ENCODE measurements at places on chromosomes 2 and 18.

DNA sequence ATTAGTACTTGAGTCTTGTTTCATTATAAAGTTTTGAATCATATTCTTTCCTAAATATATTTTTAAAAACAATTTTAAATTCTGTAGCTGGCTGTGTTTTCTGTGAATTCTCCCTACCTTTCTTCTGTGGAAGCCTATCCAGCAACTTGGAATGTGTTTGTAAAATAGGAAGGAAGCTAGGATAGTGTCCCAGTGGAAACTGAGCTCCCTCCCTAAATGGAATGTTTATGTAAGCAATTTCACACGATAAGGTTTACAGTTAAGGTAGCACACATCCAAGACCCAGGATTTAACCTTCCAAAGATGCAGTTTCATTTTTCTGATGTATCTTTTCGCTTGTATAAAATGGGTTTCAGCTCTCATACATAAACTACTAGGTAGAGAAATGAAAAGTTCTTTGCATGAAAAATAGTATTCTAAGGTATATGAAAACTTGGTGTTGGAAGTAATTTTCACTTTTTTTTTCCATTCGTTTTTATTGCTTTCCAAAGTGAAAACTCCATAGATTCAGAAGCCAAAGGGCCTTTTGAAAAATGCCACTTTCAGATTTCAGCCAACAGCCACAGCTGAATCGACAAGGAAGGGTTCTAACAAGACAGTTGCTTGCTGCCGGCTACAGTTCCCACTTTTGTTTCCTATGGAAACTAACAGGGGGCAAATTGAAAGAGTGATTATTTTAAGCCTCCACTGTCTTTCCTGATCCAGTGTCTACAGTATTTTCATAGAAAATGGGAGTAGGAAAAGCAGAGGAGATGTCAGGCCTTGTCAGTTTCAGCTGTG lies 405.1 kb upstream of the POU3F3 start:
- DNase-seq, result no peak

DNA sequence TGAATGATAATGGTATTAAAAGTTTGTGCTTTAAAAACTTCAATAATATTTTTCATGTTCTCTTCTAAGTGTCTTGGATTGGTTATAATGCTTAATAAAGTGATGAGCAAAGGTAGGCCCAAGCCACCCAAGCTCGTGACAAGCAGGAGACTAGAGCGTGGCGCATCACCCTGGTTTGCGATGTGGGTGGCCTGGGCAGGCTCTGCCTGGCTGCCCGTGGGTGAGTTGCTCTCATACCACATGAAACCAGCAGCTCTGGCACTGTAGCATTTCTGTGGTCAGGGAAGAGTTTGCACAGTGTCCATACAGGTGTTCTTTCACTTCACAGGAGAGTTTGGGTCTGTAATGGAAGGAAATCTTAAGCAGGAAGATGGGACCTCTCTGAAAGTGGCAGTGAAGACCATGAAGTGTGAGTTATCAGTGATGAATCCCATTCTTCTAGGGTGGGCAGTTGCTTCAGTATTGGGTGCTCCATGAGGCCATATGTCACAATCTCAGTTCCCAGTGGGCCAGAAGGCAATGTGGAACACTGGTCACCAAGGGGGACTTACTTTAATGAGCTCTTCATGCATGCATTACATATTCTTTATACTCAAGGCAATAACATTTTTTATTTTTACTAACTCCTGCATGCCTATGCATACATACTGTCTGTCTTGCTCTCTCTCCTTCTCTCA lies 51.4 kb upstream of the TMEM87B start:
- DNase-seq, result no peak

GRCh38 chr18:64037812-64038414 lies 68.0 kb downstream of the SERPINB8 start:
- no peak for DNase-seq

GRCh38 chr2:101187131-101187530 lies 35.9 kb upstream of the TBC1D8 start:
- DNase-seq, result no peak

DNA sequence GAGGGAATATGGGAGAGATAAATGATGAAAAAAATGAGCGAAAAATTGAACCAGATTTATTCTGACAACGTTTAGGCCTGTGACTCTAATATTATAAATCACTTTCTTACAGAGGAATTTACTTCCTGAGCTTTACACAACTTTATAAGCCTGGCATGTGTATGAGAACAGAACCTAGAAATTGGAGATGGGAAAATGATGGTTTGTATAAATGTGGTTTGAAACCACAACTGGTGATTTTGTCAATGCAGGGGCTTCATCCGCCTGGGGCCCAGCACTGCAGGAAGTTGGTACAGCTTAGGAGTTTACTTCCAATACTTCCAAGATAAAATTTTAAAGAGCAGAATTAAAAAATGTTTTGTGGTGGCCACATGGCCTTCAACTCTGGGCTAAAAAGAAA lies 82.3 kb downstream of the VAPA start:
- no peak for DNase-seq

DNA sequence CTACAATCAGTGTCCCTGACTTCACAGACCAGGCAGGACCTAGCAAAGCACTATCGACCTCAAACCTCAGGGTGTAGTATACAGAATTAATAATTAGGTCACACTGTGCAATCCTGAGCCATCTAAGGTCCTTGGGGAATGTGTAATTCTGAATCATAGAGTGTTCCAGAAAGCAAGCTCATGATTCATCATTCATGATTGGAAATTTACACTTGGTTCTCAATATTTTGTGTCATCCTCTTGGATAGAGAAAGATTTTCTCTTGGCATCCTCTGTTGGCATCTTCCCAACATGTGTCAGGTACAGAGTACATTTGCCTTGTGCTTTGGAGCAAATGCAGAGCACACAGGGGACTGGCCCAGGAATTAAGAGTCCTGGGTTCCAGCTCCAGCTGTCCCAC lies 245.0 kb upstream of the NT5C1B start:
- no peak for DNase-seq

GRCh38 chr18:21242780-21243401 lies 859 bp downstream of the GREB1L start:
- DNase-seq, result peak; percentile 24

DNA sequence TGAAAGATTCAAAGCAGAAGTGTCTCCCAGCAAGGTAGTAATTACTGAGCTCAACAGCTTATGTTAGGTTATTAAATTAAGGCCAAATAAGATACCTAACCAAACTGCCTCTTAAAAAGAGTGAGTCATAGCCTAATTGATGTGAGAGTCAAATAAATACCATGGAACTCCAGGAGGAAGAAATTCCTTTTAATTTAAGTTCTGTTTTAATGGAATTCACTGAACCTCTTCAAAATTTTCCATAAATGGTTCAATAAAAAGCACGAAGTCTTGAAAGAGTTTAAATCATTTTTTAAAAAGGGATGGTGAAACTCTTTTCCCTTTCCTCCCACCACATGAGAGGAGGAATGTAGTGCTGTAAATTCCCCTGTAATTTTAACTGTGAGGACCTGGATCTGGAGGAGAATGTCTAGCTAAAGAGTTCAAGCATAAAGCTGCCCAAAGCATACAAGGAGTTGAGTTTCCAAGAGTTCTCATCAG lies 180.8 kb upstream of the MMADHC start:
- DNase-seq, result no peak

GRCh38 chr2:45585267-45585861 lies 25.7 kb downstream of the SRBD1 start:
- no peak for DNase-seq

- DNase-seq, result no peak
These were observed 13.9 kb downstream of the PSMD14 start for GRCh38 chr2:161321944-161322648.

GRCh38 chr18:6254456-6254855 lies 160.3 kb downstream of the L3MBTL4 start:
- DNase-seq, result no peak

- DNase-seq, result no peak
These were observed 177.4 kb downstream of the PARD3B start for GRCh38 chr2:204722691-204723090.

DNA sequence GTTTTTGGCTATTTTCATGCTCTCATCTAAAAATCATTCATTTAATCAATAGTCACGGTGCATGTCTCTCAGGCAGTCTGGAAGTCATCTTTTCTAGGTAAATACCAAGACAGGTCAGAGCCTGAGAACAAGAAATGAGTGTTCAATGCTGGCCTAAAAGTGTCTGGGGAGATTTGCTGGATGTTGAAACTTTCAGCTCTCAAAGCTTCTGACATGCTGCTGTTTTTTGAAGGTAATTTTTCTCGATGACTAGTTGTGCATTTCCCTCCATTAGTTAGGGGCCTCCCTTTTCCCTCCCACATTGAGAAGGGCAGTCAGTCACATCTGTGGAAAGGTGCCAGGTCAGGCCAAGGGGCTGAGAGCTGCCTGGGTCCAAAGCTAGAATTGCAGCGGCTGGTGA lies 115.6 kb downstream of the LPIN1 start:
- no peak for DNase-seq

DNA sequence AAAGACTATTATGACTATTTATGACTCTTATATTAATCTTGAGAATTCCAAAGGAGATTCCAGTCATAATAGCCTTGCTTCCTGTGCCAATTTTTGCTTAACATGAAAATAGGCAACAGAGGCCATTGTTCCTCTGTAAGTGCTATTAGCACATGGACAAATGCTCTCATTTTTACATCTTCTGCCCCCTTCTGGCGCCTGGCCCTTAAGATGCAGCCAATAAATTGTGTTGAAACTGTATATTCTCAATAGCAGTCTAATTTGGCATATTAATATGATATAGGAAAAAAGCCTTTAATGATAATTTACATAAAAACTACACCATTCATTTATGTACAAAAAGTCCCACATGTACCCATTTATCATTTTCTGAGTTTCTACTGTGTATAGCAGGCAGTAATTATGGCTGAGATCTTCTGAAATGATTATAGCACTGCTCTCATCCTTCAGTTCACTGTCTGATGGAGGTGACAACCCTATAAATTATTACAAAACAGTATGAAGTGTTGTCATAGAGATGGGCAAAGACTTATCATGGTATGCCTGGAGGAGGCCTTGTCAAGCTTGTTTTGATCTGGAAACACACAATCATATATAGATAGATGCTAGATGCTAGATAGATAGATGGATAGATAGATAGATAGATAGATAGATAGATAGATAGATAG lies 613.3 kb downstream of the TSN start:
- no peak for DNase-seq

DNA sequence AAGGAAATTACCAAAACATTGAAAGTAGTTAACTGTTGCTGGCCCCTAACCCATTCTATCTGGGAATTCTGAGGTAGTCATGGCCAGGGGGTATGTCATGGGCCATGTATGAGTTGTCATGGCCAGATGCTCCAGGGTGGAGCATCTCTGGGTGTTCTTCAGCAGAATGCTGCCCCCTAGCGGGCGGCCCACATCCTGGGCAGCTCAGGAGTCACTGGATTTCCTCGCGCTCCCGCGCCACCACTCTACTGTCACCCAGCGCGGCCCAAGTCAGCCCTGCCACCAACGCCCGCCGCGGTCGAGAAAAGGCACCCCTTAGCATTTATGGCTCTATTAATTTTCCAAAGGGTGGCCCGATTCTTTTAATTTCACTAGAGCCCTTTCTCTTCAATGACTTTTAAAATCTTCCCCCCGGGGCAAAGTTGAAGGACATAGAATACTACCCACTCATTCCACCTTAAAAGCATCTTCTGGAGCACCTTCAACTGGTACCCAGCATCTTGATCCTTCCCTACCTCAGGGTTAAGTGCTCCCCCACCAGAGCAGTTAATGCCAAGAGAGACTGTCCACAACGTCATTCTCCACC lies 41.6 kb downstream of the PKDCC start:
- DNase-seq, result peak; percentile 89

GRCh38 chr2:9473308-9473984 lies 905 bp upstream of the IAH1 start:
- peak; percentile 62 for DNase-seq

GRCh38 chr2:162261032-162261945 lies 18.0 kb upstream of the FAP start:
- DNase-seq, result no peak

Measured in WTC11 (cell line).